Activated naive CD8-positive, alpha-beta T cell treated with anti-CD3 and anti-CD28 coated beads, Interleukin-2, amount 50 U/mL, for 24 hours (primary cell): ENCODE measurements at places on chromosomes 7 and 10.
A peak's percentile ranks its signal among the peaks of the same experiment; 100 is the strongest.

DNA sequence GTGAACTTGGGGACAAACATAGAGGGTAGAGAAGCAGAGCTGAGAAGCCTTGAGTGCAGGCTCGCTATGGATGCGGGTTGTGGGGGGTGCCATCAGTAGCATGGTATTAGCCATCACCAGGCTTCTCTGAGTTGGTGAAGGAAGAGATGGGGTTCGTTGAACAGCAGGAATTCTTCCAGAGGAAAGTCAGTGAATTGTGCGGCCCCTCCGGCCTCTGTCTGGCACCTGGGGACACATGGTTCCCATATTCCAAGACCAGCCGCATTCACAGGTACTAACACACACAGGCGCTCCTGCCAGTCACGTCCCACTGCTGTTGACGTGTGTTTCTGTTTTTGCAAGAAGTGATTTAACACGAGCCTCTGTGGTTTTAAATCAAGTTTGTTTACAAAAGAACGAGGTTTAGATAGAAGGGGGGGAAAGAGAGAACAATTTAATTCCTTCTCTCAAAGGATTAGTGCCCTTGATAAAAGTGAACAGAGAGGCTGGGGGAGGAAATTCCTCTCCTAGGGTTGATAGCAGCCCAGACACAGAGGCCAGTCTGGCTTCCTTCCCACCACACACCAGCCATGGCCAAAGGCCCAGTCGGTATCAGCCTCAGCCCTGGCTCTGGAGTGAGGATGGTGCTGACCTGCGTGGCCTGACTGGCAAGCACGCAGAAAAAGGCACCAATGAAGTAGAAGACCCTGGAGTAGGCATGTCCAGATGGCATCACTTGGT is 252.6 kb upstream of the IGFBP3 start:
- no peak for DNase-seq

DNA sequence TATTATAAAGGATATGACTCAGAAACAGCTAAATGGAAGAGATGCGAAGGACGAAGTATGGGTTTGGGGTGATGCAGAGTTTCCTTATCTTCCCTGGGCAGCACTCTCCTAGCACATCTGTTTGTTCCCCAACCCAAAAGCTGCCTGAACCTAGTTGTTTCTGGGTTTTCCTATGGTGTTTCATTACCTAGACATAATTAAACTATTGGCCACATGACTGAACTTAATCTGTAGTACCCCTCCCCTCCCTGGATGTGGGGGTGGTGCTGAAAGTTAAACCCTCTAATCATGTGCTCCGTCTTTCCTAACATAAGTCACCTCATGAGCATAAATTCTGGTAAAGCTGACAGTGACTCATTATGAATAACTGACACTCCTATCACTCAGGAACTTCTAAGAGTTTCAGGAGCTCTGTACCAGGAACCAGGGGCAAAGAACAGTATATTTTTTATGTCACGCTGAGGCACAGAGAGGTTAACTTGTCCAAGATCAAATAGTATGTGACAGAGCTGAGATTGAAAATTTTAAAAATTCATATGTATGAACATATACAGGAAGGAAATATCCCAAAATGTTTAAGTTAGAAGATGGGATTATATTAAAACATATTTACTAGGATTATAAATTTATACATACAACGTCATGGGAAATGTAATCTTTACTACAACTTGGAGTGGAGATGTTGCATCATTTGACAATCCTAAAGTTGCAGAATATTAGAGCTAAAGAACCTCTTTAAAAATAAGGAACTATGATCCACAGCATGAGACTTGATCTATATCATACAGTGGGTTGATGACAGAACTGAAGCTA is 4.8 kb downstream of the STRIP2 start:
- DNase-seq: peak; percentile 57

DNA sequence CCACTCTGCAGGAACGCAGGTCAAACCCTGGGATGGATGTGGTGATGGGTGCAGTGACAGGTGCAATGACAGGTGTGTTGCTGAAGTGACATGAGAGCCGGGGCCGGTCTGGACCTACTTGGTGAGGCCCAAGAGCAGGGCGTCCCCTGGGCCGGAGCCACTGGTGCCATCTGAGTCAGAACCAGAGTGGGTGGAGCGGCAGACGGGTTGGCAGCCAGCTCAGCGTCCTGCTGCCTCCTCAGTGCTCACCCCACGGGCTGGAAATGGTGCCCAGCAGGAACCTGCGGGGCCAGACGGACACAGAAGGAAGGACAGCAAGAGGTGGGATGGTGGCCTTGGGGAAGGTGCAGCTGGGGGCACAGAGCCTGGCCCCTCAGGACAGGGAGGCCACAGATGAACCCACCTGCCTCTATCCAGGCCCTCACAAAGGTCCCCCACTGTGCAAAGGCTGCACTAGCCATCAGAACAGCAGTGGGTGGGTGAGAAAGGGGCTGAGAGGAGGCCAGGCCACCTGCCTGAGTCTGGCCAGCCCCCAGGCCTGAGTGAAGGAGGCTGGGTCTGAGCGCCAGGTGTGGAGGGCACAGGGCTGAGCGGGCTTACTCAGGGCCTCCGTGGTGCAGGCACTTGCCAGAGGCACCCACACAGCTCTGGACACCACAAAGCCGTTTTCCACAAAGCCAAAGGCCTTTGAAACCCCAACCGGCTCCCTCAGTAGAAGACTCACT is 129.0 kb upstream of the PPP2R2D start:
- DNase-seq: no peak

DNA sequence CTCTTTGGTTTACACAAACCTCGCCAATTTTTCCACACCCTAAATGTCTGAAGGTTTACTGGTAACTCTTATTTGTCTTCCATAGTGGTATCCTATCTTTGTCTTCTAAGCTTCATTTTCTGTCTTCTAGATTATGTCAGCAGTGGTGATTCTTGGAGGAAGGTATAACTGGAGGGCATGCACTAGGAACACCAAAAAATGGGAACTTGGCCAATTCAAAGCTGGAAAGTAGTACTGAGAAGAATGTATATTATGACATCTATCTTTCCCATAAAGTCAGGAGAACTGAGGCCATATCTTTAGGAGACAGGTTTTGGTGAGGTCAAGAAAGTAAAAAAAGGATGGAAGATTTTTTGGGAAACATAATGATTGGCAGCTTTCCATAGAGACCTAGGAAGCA is 113.3 kb downstream of the CPEB3 start:
- DNase-seq: no peak

- no peak for DNase-seq
Measured at GRCh38 chr7:142932386-142933091, 1.0 kb downstream of the TRPV5 start.

GRCh38 chr7:96685353-96685752 is 24.3 kb downstream of the SEM1 start:
- DNase-seq: no peak

- no peak for DNase-seq
Measured at GRCh38 chr7:15977663-15978062, 291.2 kb upstream of the MEOX2 start.

DNA sequence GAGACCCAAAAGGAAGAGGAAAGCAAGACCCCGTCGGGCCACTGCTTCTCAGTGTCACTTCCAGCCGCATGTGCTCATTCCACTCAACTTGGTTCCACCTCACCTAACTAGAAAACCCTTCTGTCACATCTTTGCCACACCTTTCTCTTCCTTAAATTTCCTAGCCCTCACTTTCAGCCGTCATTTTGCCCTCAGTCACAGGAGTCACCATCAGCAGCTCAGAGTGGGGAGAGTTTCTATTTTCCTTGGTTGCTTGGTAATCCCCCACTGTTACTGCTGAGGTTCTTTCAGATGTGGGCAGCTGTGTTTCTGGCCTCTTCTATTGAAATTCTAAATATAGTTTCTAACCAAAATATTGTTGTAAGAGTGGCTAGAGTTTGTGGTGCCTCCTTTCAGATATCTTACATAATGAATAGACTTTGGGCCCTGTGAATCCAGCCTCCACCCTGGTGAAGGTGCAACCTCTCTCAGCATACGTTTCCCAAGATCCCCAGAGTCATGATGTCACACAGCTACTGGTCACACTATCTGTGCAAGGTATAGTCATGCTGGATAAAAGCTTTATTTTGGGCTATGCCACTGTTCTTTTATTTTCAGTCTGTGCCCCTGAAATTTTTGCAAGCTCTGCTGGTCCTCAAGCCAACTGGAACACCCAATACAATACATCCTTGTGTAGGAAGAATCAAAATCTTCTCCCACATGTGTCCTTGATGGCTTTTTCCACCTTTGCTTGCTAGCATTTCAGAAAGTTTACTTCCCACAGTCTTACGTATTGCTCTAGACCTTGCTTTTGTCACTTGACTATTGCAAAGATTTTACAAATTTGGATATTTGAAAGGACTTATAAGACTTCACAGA is 9.2 kb downstream of the AGBL3 start:
- peak; percentile 14 for DNase-seq

- DNase-seq: peak; percentile 36
Measured at GRCh38 chr10:63520500-63521415, at the start of gene REEP3. TSS of gene REEP3 (plus strand) at chr10:63521401. CDS start at chr10:63521546, 145 bp downstream.

- DNase-seq: no peak
Measured at GRCh38 chr10:50432211-50433009, 181.1 kb upstream of the ASAH2 start.

GRCh38 chr7:149615690-149616270 is 118.2 kb upstream of the ZNF746 start:
- no peak for DNase-seq

DNA sequence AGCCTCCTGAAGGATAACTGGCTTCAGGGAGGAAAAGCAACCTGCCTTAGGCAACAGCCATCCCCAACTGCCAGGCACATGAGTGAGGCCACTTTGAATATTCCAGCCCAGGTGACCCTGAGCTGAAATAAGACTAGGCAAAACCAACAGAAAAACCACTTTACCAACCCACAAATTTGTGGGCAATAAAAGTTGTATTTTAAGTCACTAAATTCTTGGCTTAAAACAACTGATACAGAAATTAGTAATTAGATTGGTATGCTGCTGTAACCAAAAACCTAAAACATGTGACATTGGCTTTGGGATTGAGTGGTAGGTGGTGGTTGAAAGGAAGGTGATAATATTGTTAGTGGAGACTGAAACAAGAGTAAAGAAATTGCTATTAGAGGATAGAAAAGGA is 39.9 kb downstream of the ABCB4 start:
- DNase-seq: no peak

DNA sequence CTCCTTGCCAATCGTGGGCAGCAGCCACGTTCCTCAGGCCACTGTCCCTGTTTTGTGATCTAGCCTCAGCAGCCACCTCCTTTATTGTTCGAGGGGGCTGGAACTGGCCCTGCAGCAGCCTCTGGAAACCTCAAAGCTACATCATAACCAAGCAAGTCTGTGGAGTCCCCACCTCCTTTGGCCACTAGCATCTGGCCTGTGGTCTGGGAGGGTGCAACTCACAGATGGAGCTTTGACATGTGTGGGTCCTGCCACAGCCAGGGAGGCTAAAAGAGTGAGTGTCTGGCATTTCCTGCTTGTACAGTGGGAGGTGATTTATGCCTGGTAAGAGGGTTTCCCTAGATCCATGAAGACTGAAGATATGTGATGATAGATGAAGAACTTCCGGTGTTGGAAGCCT is 32.3 kb upstream of the NUB1 start:
- no peak for DNase-seq

- peak; percentile 7 for DNase-seq
Measured at GRCh38 chr10:93701866-93702209, 554 bp downstream of the FRA10AC1 start.

- DNase-seq: peak; percentile 13
Measured at GRCh38 chr10:95236068-95236903, 42.2 kb downstream of the ACSM6 start.

- peak; percentile 57 for DNase-seq
Measured at GRCh38 chr10:124035928-124036558, 57.4 kb downstream of the CHST15 start.

DNA sequence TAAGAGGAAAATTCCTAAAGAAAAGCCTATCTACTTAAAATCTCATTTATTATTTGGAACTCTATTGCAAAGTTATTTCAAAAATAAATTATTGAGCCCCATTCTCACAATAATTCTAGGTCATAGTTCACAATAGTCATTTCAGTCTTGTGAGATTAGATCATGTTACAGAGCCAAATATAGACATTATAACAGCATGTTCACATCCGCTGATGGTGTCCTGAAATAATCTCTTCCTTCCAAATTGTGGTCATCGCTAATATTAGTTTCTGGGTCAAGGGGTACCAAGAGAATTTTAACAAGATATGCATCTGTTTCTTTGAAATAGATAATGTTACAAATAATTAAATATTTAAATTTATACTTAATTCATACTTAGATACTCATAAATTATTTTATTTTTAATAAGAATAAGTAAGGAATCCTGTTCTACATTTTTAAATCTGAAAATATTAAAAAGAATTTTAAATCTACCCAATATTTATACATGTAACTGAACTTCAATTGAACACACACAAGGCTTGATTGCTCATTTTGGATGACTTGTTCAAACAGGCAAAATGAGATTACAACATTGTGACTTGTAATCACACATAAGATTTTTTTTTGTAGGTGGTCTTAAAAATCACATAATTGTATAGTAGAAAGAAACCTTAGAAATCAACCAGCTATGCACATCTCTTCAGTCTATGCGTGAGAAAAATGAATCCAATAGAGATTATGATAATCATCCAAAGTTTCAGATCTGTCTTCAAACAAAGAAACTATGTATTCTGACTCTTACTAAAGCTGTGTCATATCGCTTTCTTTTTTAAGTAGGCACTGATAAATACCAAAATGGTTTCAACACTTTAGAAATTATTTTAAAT is 13.1 kb downstream of the GNAT3 start:
- no peak for DNase-seq

GRCh38 chr10:117757086-117757720 is 214.7 kb downstream of the EMX2 start:
- no peak for DNase-seq

- no peak for DNase-seq
Measured at GRCh38 chr10:1642600-1643160, 94.6 kb downstream of the ADARB2 start.

GRCh38 chr10:58755677-58756076 is 243.0 kb downstream of the BICC1 start:
- no peak for DNase-seq

GRCh38 chr10:119505588-119506315 is 36.8 kb downstream of the RGS10 start:
- DNase-seq: no peak

- DNase-seq: peak; percentile 70
Measured at GRCh38 chr10:11225935-11226334, 208.3 kb downstream of the CELF2 start.

DNA sequence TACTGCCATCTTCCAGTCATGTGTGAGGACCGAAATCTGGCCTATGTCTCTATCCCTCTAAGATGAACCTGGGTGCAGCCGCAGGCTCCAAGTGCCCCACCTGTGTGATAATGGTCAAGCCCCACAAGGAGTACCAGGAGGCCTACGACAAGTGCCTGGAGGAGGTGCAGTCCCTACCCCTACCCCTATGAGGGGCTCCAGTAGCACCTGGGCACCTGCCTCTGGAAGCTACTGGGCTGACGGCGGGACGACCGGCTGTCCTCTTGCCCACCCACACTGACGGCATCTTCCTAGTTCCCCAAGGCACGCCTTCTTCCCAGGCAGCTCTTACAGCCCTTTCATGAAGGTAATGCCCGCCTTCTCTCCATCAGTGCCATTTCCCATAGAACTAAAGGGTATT is 47.4 kb downstream of the HOXA1 start:
- no peak for DNase-seq

DNA sequence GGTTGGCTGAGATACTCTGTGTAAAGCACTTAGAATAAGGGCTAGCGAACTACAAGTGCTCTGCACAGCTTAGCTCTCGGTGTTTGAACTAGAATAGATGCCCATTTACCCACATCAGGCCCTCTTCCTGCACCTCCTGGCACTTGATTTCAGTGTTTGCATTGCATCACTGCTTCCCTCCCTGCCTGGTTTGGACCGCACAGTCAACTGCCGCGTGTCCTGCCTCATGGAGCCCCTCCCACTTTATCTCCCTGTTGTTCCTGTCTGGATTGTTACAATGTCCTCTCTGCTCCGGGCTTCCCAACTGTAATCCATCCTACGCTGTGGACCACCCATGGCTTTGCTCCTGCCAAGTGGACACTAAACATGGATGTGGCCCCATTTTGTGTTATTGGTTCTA is 2.3 kb downstream of the FAM107B start:
- DNase-seq: no peak
